ENCODE measurements at places on chromosomes 5 and 9. TPM values are rescaled to one million over a fixed set of nuclear protein-coding genes. Genes with fewer than 3 reads are reported as not detected.

Gene PCDHGB5
- total RNA-seq, result 28.4 TPM

Gene HACD4
- 14.5 TPM for total RNA-seq

Gene DNAJC25
- total RNA-seq, result 5.7 TPM

Gene SGCD
- 81.6 TPM for total RNA-seq

Gene OR13J1
- total RNA-seq, result not detected

Gene ECSCR
- 1.8 TPM for total RNA-seq

Gene HAND1
- total RNA-seq, result 0.12 TPM

Gene LHFPL2
- 94.1 TPM for total RNA-seq

Gene SLC25A2
- total RNA-seq, result 1.9 TPM

Gene SLC31A2
- 9.4 TPM for total RNA-seq

Gene ZNF879
- total RNA-seq, result 4.2 TPM

Gene FAM170A
- not detected for total RNA-seq

Gene FGF10
- total RNA-seq, result 1.9 TPM

Gene FOXD4L5
- total RNA-seq, result 0.16 TPM

All from hair follicle dermal papilla cell (primary cell).